ENCODE measurements at places on chromosomes 7 and 10. TPM values are rescaled to one million over a fixed set of nuclear protein-coding genes. Genes with fewer than 3 reads are reported as not detected.

DNA sequence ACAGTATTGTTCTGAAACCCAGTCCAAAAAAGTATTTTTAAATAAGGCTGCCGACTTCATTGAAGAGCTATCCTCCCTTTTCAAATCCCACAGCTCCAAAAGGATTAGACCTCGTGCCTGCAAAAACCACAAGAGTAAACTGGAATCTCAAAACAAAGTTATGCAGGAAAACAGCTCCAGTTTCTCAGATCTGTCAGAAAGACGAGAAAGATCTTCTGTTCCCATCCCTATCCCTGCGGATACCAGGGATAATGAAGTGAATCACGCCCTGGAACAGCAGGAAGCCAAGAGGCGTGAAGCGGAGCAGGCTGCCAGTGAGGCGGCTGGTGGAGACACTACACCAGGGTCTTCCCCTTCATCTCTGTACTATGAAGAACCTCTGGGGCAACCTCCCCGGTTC, 12.6 kb downstream of the MYPN start:
- DNase-seq: no peak

Gene AS3MT
- total RNA-seq: 5.4 TPM

Gene NFE2L3
- 8.7 TPM for total RNA-seq

DNA sequence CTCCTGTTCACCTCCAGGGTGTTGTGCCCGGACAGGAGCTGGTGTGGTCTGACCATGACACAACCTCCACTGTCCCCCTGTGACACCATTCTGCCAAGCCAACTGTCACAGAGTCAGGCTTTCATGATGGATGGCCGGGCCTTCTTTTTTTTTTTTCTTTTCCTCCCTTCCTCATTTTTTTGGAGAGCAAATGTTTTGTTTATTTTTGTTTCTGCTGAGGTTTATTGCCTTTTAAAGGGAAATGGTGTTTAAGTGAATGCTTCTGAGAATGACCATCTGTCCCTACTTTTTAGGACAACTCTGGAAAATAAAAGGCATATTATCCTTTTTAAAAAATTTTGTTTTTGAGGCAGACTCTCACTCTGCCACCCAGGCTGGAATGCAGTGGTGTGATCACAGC, 115.1 kb upstream of the NPS start:
- DNase-seq: no peak

DNA sequence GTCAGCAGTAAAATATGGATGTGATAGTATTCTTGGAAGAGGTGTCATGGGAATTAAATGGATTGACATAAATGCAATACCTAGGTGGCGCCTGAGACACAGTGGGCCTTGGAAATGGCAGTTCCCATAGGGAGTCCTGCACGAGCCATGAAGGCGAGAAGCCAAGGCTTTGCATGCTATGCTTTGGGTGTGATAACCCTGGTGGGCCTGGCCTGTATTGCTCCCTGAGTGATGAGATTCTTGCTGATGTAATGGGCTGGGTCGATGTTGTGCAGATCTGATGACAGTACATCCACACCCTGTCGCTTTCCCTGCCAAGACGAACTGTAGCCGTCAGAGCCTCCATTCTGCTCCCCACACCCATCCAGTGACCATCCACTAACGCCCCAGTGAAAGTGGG, 46.4 kb downstream of the CREB5 start:
- no peak for DNase-seq

DNA sequence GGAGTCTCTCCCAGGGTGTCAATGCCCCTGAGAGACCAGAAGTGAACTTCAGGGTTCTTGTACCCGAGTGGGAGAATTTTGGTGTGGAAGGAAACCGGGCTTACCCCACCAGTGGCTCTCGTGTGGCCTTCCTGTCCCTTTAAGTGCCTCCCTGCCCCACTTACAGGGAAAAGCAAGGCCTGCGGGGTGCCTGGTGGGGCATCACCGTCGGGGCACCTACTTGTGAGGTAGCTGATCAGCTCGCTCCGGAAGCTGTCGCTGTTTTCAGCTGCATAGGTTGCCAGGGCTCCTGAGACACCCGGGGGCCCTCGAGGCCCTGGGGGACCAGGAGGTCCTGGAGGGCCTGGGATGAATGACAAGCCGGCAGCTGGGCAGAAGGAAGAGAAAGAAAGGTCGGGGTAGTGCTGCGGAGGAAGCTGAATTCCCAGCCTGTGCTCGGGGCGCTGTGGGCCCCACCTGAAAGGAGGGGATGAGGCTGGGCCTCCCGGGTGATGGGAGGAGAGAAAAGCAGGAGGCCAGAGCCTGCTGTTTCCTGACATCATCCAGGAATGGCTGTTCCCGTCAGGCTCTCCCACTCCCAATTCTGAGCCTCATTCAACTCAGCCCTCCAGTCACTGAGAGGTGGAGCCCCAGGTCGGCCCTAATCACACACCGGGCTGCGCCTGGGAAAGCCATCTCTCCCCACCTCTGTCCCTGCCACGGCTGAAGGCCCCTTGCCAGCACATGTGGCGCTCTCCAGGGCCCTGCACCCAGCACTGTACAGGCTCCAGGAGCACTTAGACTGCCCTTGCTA, 51.1 kb downstream of the COL17A1 start:
- DNase-seq: no peak

GRCh38 chr7:91520645-91521044, 256.4 kb downstream of the FZD1 start:
- no peak for DNase-seq

Gene TRPV5
- total RNA-seq: not detected

- DNase-seq: no peak
Measured at GRCh38 chr7:32489788-32490126, 423 bp downstream of the LSM5 start.

DNA sequence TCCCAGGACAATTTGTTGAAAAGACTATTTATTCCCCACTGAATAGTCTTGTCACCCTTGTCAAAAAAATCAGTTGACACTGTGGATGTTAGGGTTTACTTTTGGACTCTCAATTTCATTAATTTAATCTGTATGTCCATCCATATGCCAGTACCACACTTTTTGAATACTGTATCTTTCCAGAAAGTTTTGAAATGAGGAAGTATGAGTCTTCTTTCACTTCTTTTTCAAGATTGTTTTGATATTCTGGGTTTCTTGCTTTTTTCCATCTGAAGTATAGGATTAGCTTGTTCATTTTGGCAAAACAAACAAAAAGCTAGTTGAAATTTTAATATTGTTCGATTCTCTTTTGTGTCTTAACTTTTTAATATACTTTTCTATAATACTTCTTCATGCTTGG, 21.7 kb downstream of the KLHDC10 start:
- no peak for DNase-seq

DNA sequence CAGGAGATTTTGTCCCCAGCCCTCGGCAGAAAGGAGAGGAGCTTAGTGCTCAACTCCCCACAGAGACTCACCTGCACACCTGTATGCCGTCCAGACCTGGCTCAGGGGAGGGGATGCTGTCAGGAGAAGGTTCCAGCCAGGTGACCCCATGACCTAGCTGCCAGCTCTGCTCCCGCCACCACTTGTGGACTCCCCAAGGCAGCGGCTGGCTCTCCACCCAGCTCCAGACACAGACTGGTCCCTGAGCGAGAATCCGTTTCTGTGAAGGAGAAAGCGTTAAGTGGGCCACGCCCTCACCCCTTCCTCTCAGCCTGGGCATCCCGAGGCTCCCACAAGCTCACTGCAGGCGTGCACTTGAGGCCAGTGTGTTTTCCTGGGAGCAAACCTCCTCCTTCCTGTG, 76.4 kb downstream of the RGS10 start:
- DNase-seq: no peak

DNA sequence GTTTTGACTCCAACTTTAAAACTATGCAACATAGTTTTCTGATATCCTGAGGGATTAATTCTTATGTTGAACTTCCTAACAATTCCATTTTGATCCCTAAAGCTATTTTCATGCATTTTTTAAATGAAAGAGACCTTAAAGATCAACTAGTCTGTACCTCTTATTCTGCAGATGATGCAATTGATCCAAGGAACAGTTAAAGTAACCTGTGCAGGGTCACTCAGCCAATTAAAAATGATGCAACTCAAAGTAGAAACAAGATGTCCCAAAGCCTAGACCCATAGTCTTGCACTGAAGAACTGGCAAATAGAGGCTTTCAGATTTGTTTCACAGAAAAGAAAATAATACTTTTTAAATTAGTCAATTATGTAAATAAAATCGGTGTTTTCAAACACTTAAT, 86.3 kb downstream of the IMMP2L start:
- no peak for DNase-seq
